Thyroid gland (tissue), 4 donors: ENCODE measurements at places on chromosomes 7 and 10. TPM values are rescaled to one million over a fixed set of nuclear protein-coding genes. Genes with fewer than 3 reads are reported as not detected.

MALRD1 gene
- total RNA-seq: 2.3 TPM

MGAM2 gene
- total RNA-seq: not detected

CDK6 gene
- 14.2 TPM for total RNA-seq

- no peaks in the 10 kb centered on the region for H3K27me3 ChIP-seq
- H3K36me3 ChIP-seq: no peaks in the 10 kb centered on the region
- no peak overlapping the region for H3K4me3 ChIP-seq
- DNase-seq: no peak
- H3K4me1 ChIP-seq: no peaks in the 10 kb centered on the region
These were observed 10.9 kb downstream of the MACC1 start for GRCh38 chr7:20206104-20206896.

GRCh38 chr7:2824026-2824677 is 20.0 kb downstream of the GNA12 start:
- H3K27me3 ChIP-seq: no peaks in the 10 kb centered on the region
- no peak overlapping the region for H3K4me3 ChIP-seq
- no peak overlapping the region for H3K27ac ChIP-seq
- H3K4me1 ChIP-seq: peaks cover 19% of the 10 kb centered on the region
- DNase-seq: no peak

- H3K4me3 ChIP-seq: no peak overlapping the region
- H3K4me1 ChIP-seq: no peaks in the 10 kb centered on the region
- no peak overlapping the region for H3K27ac ChIP-seq
- H3K36me3 ChIP-seq: no peaks in the 10 kb centered on the region
These were observed 69.8 kb upstream of the DNAJB12 start for GRCh38 chr10:72424561-72424960.

- H3K27me3 ChIP-seq: no peaks in the 10 kb centered on the region
- peaks cover 40% of the 10 kb centered on the region for H3K4me1 ChIP-seq
- no peak overlapping the region for H3K4me3 ChIP-seq
- peaks cover 11% of the 10 kb centered on the region for H3K36me3 ChIP-seq
These were observed 67.3 kb downstream of the AFAP1L2 start for GRCh38 chr10:114336823-114337509.

DNA sequence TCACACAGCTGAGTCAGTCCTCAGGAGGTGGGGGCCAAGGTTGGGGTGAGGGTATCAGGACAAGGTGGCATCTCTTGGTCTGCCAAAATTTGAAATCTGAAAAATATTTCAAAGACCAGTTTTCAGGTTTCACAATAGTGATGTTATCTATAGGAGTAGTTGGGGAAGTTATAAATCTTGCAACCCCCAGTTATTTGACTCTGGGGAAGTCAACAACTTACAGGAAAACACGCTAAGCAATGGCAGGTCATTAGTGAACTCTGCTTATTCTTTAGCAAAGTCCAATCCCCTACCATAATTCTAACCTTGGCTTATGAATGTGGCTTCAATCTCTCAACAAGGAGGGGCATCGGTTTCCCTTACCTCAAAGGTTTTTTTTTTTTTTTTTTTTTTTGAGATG is 94.9 kb downstream of the MARCHF5 start:
- H3K4me1 ChIP-seq: no peaks in the 10 kb centered on the region
- no peak overlapping the region for H3K27ac ChIP-seq
- no peak overlapping the region for H3K4me3 ChIP-seq
- H3K27me3 ChIP-seq: no peaks in the 10 kb centered on the region

DNA sequence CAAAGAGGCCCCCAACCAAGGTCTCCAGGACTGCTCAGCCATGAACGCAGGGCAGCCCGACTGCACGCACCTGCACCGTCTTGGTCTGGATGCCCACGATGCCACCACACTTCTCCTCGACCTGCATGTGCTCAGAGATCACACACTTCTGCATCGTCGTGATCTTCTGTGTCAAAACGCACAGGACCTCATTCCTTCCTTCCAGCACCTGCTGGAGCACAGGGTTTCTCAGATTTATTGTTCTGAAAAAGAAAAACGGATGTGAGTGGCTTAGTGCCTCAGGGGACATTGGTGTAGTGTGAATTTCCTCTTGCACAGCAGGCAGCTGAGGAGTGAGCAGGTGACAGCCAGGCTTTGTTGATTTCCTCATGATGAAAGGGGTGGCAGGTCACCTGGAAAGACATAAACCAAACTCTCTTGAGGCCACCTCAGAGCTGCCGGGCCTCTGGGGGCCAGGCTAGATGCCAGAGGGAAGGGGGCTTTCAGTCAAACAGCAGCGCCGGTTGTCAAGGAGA is 38.2 kb downstream of the GSDME start:
- no peak overlapping the region for H3K27ac ChIP-seq
- H3K4me3 ChIP-seq: no peak overlapping the region
- no peak for DNase-seq

GRCh38 chr7:94701555-94701973 is 45.6 kb upstream of the SGCE start:
- no peak overlapping the region for H3K4me3 ChIP-seq
- no peak for DNase-seq
- H3K27me3 ChIP-seq: no peaks in the 10 kb centered on the region
- H3K4me1 ChIP-seq: no peaks in the 10 kb centered on the region

DNA sequence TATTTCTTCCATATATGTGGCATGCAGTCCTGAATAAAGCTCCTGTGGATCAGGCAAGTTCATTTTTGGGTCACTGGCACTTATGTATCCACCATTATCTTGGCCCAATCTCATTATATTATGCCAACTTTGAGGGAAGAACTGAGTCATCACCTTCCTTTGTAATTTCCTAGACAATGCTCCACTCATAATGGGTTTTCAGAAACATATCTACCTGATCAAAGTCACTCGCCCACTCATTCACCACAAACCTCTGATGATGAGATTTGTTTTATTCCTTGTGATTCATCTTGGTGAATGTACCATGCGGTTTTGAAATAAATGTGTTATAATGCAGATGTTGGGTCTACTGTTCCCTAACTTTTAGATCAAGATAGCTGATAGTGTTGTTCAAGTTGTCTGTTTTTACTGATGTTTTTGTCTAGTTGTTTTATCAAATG is 525.8 kb downstream of the KIF20B start:
- no peak overlapping the region for H3K4me3 ChIP-seq
- H3K27me3 ChIP-seq: no peaks in the 10 kb centered on the region
- H3K27ac ChIP-seq: no peak overlapping the region
- DNase-seq: no peak

DNA sequence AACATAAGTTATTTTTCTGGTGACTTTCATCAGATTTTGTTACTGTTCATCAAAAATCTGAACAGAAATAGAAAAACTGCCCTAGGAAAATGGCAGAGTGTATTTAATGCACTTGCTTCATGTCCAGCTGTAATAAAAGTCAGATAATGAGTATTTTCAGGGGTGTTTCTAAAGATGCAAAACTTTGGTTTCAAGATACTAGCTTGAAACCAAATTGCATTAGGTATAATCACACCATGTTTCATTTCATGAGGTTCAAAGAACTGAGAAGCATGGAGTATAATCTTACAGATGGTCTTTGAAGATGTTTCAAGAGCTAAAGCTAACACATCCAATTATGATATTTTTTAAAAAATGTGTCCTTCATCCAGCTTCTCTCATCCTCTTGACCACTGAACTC is 128.9 kb downstream of the NRCAM start:
- H3K4me3 ChIP-seq: no peak overlapping the region
- no peaks in the 10 kb centered on the region for H3K27me3 ChIP-seq
- no peaks in the 10 kb centered on the region for H3K36me3 ChIP-seq
- no peak for DNase-seq
- H3K27ac ChIP-seq: no peak overlapping the region

- H3K36me3 ChIP-seq: no peaks in the 10 kb centered on the region
- no peak overlapping the region for H3K4me3 ChIP-seq
- DNase-seq: no peak
These were observed 311.8 kb upstream of the IMMP2L start for GRCh38 chr7:111873963-111874690.

- H3K4me3 ChIP-seq: no peak overlapping the region
- peaks cover 14% of the 10 kb centered on the region for H3K4me1 ChIP-seq
- peak overlapping the region; percentile 54 for H3K27ac ChIP-seq
- H3K27me3 ChIP-seq: no peaks in the 10 kb centered on the region
These were observed 46.5 kb downstream of the MCU start for GRCh38 chr10:72738486-72738885.

DNA sequence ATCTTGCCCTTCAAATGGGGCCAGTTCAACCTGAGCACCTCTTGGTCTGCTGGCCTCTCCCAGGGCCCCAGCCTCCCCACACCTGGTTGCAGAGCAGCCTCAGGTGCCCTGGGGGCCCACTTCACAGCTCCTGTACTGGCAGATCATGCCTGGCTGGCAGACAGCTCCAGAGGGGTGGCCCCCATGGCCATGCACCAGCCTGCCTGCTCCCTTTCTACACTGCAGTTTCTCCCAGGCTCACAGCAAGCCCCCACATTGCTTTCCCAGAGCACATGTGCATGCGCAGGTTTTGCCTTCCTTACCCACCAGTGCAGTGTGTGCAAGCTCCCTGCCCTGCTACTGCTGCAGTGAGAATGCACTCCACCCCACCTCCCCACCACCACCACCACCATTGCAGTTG is 9.8 kb upstream of the MIOS start:
- DNase-seq: no peak
- H3K27me3 ChIP-seq: no peaks in the 10 kb centered on the region
- no peak overlapping the region for H3K4me3 ChIP-seq
- H3K4me1 ChIP-seq: no peaks in the 10 kb centered on the region

GRCh38 chr7:28573059-28573553 is 160.8 kb downstream of the CREB5 start:
- DNase-seq: peak; percentile 44
- no peaks in the 10 kb centered on the region for H3K27me3 ChIP-seq
- H3K4me1 ChIP-seq: peaks cover 16% of the 10 kb centered on the region
- no peaks in the 10 kb centered on the region for H3K36me3 ChIP-seq
- H3K27ac ChIP-seq: no peak overlapping the region

GRCh38 chr7:46672861-46673260 is 751.8 kb upstream of the IGFBP3 start:
- no peak overlapping the region for H3K4me3 ChIP-seq
- DNase-seq: no peak
- no peaks in the 10 kb centered on the region for H3K27me3 ChIP-seq
- H3K4me1 ChIP-seq: no peaks in the 10 kb centered on the region
- H3K36me3 ChIP-seq: no peaks in the 10 kb centered on the region

DNA sequence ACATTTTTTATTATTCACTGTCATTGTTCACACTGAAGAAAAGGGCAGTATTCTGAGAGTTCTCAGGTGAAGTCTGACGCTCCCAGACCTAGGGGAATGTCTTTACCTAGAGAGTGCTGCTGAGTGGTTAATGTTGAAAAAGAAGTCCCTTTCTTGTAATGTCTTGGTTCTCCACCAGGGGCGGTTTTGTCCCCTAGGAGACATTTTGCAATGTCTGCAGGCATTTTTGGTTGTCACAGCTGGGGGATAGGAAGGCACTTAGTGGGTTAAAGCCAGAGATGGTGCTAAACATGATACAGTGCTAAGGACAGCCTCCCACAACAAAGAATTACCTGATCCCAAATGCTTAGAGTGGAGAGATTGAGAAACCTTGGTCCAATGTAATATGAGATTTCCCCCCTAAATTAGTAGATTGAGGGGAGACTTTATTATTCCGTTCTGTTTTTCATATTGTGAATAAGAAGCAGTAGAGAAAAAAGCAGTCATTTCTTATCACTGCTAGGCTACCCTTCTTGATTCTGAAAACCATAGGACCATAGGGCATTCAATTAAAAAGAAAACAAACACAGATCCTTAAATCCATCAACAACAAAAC is 13.1 kb downstream of the UMAD1 start:
- no peaks in the 10 kb centered on the region for H3K36me3 ChIP-seq
- DNase-seq: no peak
- no peak overlapping the region for H3K4me3 ChIP-seq
- no peak overlapping the region for H3K27ac ChIP-seq
- no peaks in the 10 kb centered on the region for H3K27me3 ChIP-seq

DNA sequence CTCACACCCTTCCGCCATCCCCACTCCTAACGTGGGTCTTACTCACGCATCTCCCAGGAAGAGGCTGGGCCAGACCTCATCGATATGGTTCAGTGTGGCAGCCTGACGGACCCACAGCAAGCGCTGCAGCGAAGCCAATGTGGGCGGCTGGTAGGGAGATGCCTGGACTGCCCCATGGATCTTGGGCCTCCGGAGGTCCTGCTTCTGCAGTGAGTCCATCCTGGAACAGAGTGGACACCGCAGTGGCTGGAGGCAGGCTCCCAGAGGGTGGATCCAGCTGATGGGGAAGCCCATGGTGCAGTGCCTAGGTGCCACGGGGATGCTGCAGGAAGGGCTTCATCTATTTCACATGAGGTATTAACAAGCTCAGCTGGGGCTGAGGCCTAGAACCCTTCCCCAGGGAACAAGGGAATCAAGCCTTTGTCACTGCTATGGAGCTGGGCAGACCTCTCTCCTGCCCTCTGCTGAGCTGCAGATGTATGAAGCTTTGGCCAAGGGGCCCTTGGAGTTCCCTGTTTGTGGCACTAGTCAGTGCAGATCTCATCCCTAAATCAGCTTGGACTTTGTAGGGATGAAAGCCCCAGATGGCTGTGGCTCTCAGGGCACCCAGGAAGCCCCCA is 13.7 kb upstream of the SAMD8 start:
- DNase-seq: no peak
- no peak overlapping the region for H3K4me3 ChIP-seq
- no peaks in the 10 kb centered on the region for H3K36me3 ChIP-seq

DNA sequence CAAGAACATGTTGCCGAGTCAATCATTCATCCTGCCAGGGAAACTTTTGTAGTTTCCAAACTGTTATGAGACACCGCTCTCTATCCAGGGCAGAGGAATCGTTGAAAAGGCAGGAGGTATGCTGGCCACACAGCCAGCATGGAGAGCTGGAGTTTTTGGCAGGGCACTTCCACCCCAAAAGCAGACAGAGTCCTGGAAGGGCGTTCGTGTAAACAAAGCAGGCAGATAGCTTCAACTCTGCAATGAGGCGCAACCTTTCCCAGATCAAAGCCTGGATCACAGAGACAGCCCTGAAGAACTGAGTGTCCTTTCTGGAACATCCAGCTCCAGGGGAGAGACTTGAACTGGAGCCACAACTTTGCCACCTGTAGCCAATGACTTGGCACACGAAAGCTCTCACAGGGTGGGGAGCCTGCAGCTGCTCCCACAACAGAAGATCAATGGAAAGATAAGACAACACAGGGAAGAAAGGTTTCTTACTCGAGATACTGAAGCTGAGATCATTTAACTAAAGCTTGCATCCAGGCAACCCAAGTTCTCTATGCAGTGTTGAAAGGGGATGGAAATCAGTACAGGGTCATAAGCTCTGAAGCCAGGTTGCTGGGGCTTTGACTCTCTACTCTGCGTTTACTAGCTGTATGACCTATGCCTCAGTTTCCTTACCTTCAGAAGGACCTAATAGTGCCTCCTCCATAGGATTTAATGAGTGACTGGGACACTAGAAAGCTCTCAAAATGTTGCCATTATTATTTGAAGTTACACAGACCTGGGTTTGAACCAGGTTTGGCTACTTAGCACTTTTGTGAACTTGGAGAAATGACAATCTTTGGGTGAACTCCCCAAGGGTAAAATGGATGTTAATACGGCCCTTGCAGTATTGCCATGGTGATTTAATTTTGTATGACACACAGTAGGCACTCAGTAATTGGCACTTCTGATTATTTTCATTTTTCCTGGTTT is 434.8 kb upstream of the NPVF start:
- peak; percentile 47 for DNase-seq
- no peaks in the 10 kb centered on the region for H3K36me3 ChIP-seq
- H3K4me3 ChIP-seq: no peak overlapping the region
- no peaks in the 10 kb centered on the region for H3K27me3 ChIP-seq
- H3K27ac ChIP-seq: no peak overlapping the region
- H3K4me1 ChIP-seq: peaks cover 28% of the 10 kb centered on the region
